ENCODE measurements at places on chromosomes 6 and 20.

DNA sequence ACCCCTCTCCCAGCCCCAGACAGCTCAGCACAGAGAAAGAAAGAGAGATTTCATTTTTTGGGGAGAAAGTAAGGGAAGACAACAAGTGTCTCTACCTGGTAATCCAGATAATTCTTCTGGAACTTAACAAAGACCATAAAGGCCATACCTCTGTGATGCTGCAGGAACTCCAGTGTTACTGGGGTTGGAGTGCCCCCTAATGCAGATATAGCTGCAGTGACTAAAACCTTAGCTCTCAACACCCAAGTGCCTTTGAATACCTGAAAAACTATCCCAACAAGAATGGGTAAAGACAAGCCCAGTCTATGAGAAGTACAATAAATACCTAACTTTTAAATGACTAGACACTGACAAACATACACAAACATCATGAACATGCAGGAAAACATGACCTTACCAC is 365.3 kb upstream of the PTCHD4 start:
- no peak for DNase-seq

GRCh38 chr20:24966317-24967012 is 17.4 kb downstream of the CST7 start:
- no peak for DNase-seq

DNA sequence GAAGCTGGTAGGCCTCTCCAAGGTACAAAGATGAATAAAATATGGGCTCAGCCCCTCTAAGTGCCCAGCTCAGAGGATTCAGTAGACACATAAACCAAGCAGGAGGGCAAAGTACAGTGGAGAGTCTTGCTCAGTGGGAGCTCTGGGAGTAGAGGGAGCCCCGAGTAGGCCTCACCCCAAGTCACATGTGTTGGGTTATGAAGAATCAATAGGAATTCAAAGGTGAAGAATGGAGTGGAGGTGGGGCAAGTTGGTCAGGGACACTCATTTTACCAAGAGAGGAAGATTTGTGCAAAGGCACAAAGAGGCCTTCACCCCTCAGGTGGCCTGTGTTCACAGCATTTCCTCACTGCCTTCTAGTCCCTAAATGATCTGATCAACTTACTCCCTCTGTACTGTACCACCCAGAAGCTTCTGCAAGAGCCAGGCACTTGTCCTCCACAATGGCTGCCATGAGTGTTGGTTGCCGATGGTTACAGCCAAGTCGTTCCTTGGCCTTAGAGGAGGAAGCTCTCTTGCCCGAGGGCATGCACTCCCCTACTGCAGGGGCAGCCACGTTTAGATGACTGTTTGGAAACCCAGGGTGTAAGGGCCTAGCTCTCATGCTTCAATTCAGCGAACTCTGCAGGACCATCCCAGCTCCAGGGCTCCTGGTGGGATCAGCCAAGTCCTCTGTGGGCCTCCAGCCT is 6.7 kb upstream of the CDKN1A start:
- DNase-seq = no peak

- no peak for DNase-seq
Observed at GRCh38 chr6:44109212-44109611, 18.0 kb downstream of the MRPL14 start.

DNA sequence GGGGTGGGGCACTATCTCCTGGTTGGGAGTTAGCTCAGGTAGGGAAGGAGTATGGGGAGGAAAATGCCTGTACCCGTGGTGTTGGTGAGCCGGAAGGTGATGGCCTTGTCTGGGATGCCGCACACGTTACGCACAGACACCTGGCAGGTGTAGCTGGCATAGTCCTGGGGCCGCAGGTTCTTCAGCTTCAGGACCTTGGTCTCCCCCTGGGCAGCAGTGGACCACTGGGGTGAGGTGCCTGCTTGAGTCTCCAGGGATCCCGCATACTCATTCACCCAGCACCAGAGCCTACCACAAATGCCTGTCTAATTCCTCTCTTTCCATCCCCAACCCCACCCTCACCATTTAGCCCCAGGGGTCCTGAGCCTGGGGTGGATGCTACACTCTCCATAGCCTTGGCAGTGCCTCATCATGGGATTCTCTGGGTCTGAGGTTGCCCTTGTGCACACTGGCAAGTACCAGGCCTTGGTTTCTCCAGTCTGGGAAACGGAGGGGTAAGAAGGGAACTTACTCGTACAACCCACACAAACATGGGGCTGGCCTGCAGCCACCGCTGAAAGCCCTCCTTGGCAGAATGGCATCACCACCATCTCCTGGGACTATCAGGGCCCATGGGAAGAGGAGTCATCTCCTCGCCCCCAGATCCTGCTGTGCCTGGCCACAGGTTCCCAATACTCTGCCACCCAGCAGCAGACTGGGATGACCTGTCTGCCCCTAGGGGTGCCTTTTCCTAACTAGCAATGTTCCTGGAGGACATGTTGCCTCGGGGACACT is 42.8 kb downstream of the MDGA1 start:
- no peak for DNase-seq

- DNase-seq = no peak
Observed at GRCh38 chr6:70616728-70617260, 50.1 kb downstream of the SDHAF4 start.

DNA sequence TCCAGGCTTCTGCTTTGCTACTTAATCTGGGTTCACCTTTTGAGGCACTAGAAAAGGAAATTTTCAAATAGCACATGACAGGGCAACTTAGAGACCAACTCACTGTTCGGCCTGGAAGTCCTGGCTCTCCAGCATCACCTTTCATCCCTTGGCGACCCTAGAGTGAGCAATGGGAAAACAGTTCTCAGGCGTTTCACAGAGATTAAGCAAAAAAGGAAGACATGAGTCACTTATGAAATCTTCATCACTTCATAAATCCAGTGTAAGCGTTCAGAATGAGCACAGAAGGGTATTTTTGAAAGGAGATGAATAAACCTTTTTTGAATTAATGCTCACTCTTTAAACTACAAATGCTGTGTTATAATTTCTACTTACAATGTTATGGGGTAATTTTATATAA is 104.0 kb downstream of the COL12A1 start:
- DNase-seq = no peak

GRCh38 chr6:17486680-17487079 is 93.3 kb downstream of the CAP2 start:
- no peak for DNase-seq

DNA sequence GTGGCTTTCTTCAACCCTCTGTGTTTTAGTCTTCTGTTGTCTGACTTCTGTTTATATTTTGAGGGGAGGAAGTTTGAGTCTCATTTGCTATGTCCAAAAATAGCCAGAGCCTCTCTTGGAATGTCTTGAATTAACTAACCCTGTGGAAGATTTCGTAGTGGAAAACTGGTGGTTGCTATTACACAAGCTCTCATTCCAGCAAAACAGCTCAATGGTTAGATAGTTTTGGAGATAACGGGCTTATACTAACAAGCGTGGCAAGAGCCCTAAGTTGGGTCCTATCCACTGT is 1.6 kb downstream of the CCN2 start:
- DNase-seq = no peak

GRCh38 chr20:5033566-5033965 is 32.3 kb upstream of the SLC23A2 start:
- DNase-seq = no peak

- DNase-seq = no peak
Observed at GRCh38 chr6:117018771-117019170, 141.7 kb downstream of the RFX6 start.

GRCh38 chr6:159959165-159959975 is 9.5 kb upstream of the IGF2R start:
- no peak for DNase-seq

- no peak for DNase-seq
Observed at GRCh38 chr6:120320481-120321162, 971.1 kb upstream of the MAN1A1 start.

- no peak for DNase-seq
Observed at GRCh38 chr20:51570739-51571459, 28.4 kb upstream of the NFATC2 start.

GRCh38 chr20:21048841-21049273 is 57.3 kb downstream of the LINC00237 start:
- no peak for DNase-seq

DNA sequence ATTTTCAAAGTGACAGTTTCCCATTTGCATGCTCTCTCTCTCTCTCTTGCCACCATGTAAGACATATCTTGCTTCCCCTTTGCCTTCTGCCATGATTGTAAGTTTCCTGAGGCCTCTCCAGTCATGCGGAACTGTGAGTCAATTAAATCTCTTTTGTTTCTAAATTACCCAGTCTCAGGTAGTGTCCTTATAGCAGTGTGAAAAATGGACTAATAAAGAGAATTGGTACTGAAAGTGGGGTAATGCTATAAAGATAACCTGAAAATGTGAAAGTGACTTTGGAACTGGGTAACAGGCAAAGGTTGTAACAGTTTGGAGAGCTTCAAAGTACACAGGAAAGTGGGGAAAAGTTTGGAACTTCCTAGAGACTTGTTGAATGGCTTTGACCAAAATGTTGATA is 389.8 kb downstream of the GRIK2 start:
- no peak for DNase-seq

Measured in NCI-H1092 (cell line).